ENCODE measurements at places on chromosomes 7 and 10. TPM values are rescaled to one million over a fixed set of nuclear protein-coding genes. Genes with fewer than 3 reads are reported as not detected.

LRRN3 gene
- total RNA-seq, result 10.5 TPM

TSPAN33 gene
- 0.19 TPM for total RNA-seq

LIPN gene
- total RNA-seq, result not detected

GDF2 gene
- total RNA-seq, result not detected

GPNMB gene
- total RNA-seq, result 50.5 TPM
